ENCODE measurements at places on chromosomes 12 and 14.
A peak's percentile ranks its signal among the peaks of the same experiment; 100 is the strongest.

- DNase-seq = no peak
Observed at GRCh38 chr12:40837891-40838429, 145.7 kb downstream of the CNTN1 start.

DNA sequence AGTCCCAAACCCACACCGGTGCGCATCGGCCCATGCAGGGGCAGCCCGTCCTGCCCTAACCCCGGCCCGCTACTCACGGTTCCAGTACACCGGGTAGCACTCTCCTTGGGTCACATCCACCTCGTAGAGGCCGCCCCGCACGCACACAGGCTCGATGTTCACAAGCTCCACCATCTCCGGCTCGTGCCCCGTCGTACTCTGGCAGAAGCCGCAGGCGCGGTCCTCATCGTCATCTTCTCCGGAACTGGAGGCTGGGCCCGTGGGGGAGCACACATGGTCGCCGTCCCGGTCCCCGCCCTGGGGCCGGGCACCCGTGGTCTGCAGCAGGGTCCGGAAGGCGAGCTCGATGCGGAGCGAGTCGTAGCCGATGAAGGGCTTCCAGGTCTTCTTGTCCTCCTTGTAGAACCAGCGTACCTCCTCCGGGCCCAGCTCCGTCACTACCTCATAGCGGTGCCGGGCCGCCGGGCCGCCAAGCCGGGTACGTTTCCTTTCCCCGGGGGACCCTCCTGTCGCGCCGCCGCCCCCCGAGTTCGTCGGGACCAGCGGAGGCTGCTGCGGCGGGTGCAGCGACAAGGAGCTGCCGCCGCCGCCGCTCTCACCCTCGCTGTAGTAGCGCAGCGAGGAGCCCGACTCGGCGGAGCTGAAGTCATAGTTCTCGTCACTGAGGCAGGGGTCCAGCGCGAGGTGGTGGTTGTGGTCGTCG lies 788 bp downstream of the DDHD1 start:
- DNase-seq = peak; percentile 51

- no peak for DNase-seq
Observed at GRCh38 chr12:63930971-63931370, 86.5 kb downstream of the SRGAP1 start.

GRCh38 chr12:63470161-63470560 lies 198.1 kb downstream of the DPY19L2 start:
- no peak for DNase-seq

DNA sequence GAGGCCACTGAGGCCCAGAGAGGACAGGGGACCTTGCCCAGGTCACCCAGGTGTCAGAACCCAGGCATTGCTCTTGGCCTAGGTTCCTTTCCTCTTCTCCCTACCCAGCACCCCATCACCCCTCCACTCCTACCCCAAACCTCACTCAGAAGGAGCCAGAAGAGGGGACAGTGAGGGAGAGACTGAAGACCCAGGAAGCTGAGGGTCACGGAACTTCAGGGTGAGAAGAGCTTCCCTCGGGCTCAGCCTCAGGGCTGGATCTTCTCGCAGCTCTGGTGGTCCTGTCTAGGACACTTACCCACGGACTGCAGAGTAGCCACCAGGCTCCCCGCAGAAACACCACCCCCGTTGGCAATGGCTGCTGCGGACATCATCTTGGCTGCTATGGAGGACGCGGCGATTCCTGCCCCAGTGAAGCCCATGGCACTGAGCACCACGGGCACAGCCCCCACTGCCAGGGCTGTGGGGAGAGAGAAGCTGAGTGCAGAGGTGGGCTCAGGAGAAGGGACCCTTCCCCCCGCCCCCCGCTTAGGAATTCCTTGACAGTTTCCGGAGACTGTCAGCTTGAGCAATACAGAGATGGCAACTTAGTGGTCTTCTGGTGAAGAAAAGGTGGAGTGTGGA lies 1.1 kb downstream of the IFI27L2 start:
- DNase-seq = no peak

DNA sequence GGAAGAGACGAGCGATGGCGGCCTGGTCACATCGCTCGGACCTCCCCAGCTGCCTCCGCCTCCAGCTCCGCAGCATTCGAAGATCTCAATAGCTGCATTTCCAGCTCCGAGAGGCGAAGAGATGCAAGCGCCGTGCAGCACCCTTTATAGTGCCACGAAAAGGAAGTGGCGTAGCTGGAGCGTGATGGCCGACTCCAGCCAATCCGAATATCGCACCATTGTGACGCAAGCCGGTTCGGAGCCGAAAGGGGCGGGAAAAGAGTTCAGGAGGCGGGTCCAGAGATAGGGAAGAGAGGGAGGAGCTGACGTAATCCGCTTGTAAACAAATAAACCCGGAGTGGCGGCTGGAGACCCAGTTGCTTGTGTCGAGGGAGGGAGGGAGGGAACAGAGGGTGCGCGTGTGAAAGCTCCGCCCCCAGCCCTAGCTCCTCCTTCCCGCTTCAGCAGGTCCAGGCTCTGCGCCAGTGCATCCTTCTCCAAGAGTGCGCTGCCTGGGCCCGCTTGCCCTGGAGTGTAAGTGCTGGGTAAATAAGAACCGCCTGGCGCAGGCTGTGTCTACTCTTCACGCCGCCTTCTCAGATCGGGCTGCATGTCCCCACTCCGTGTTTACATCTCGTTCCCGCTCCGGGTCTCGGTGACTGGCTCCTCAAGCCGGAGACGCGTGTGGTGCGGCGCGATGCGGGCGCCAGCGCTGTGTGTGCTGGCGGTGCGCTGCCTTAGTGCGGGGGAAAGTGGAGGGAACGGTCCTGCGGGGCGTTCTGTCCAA lies at the start of gene BTG1:
TSS of gene BTG1 (minus strand) at position 116 of the 766 bp plus-strand sequence. CDS start 311 bp downstream, outside the sequence.
- DNase-seq = peak; percentile 69

GRCh38 chr12:65835256-65835655 lies 11.0 kb downstream of the HMGA2 start:
- DNase-seq = no peak

DNA sequence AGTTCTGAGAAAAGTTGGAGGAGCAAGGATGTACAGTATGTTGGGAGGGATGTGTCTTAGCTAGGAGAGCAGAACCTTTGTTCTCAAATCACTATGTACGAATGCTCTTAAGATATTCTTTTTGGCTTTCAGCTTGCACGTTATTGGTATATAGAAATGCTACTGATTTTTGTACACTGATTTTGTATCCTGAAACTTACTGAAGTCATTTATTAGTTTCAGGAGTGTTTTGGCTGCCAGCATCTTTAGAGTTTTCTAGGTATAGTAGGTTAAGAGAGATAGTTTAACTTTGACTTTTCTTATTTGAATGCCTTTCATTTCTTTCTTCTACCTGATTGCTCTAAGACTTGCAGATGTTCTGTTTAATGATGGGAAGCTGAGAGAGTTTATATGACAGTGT lies 442.8 kb upstream of the FBXO33 start:
- DNase-seq = no peak

DNA sequence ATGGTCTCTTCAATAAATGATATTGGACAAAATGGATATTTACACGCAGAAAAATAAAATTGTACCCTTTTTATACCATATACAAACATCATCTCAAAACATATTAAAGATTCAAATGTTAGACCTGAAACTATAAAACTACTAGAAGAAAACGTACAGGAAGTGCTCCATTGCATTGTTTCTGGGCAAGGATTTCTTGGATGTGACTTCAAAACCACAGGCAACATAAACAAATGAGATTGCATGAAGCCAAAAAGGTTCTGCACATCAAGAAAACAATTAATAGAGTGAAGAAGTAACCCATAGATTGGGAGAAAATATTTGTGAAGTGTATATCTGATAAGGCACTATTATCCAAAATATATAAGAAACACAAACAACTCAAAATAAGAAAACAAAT lies 812.4 kb downstream of the NRXN3 start:
- DNase-seq = no peak

GRCh38 chr12:52054833-52055730 lies 3.8 kb downstream of the NR4A1 start:
- no peak for DNase-seq

DNA sequence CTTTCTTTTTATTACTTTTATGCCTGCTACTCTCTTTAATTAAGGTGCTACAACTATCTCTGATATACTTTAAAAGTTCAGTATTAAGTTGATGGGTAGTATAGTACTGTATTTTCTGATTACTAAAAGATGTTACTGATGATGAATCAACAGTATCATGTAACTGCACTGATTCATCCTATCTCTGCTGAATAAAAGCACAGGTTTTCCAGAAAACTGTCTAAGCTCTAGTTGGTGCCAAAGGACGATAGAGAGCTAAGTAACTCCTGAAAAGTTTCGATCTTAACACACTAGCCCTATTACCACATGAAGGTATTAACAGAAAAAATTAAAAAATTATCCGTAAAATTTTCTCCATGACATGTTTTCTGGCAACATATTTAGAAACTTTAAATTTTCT lies 2.1 kb downstream of the SCAF11 start:
- DNase-seq = no peak

DNA sequence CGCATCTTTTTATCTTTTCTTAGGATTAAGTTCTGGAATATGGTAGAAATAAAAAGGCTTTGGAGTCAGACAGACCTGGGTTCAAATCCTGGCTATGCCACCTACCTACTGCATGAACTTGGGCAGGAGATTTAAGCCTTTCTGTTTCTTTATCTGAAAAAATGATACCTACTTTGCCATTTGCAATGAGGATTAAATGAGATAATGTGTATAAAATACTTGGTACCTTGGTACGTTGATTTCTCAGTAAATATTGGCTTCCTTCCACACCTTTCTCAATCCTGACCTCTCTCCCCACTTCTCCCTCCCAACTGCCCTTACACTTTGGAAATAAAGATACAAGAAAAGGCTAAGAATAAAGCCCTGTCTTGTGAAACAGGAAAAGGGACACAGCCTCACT lies 172.6 kb downstream of the PAX9 start:
- no peak for DNase-seq

DNA sequence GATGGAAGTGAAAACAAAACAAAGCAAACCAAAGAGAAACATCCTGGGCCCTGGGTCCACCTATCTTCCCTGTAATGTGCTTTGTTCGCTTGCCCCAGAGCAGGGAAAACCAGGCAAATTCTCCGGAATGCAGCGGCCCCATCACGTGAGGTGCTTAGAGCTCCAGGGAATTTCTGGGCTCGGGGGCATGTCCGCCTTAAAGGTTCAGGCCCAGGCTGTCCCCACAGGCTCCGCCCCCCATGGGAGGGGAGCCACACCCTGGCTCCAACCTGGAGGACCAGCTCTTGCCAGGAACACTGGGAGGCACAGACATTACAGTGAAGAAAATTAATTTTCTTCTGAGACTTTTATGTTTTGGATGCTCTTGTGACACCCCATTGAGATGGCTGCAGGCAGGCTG lies 69.9 kb downstream of the RBM19 start:
- DNase-seq = no peak

GRCh38 chr12:62692884-62693283 lies 226.3 kb downstream of the MON2 start:
- no peak for DNase-seq

- DNase-seq = no peak
Observed at GRCh38 chr14:71331403-71331802, 424.1 kb downstream of the PCNX1 start.

GRCh38 chr14:62117751-62118105 lies 355.5 kb downstream of the SNAPC1 start:
- no peak for DNase-seq

GRCh38 chr14:53780051-53780555 lies 176.5 kb downstream of the BMP4 start:
- DNase-seq = no peak

- no peak for DNase-seq
Observed at GRCh38 chr14:69493038-69493437, 8.5 kb downstream of the PLEKHD1 start.

DNA sequence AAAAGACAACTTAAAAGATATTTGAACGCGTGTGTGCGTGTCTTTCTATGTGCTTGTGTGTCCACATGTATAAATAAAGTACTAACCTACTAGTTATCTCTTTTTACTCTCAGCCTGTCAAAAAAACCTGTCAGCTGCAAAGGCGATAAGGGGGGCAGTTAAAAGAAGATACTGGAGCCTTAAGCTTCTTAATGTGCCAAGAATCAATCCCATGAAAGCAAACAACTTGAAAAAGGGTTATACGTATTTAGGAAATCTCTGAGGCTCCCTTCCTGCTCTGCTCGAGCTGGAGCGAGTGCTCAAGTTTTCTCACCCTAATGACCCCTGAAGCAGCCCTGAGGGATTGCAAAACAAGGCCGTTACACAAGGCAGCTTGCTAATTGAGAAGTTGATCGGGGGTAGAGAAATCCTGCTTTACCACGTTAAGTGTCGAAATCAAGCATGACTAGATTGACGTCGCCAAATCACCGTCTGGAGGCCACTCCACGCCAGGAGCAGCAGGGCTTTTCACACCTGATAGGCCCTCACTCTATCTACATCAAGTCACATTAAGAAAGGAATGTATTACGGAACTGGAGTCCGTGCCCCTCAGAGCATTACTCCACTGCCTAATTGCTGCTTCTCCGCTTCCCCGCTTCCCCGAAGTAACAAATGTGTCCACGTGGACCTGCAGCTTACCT lies 32.4 kb downstream of the LMO3 start:
- DNase-seq = no peak

DNA sequence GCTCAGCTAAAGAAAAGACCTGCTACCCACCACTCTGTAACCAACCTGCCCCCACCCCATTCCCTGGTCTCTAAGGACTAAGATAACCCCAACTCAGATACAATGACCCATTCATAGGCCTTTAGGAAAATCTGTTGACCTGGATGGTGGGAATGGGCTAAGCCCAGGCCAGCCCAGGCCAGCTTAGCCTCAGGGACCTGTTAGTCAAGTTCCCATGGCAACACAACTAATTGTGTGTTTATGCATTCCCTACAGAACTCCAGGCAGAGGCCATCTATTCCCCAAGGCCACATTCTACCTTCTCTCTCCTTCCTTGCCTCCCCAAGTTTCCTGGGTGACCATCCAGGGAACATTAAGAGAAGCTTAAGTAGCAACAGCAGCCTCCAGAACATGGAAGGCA lies 16.1 kb upstream of the KRT8 start:
- DNase-seq = no peak

GRCh38 chr12:12441429-12441807 lies 84.5 kb downstream of the BORCS5 start:
- DNase-seq = no peak

DNA sequence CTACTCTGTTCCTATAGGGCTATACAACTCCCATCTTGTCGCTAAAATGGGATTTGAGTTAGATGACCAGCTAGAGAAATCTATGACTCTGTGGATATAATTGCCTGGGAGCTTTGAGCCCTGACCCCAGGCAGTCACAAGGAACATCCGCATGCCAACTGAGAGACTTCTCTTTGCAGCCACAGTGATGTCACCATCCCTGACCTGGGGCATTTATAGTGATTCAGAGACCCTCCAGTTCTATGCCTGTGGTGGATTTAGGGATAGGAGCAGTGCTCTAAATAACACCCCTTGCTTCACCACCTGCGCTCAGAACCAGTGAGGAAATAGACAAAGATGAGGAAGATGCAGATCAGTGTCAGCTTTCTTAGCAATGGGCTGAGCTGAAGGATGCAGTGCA lies 86.2 kb downstream of the RIN3 start:
- no peak for DNase-seq

DNA sequence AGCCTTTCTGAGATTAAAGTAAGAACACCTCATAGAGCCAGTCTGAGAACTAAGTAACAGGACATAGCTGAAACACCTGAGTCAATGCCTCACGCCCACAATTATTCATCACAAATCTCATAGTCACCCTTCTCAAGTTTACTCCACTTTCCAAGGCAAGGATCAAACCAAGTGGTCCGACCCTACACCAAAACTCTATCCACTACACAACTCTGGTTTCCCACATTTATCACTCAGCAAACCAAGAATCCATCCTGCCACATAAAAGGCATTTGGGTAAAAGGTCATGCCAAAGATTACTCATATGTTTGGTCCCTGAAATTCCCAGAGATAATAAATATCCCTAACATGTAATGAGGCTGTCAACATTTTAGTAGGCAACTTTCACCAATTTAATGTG lies 144.1 kb downstream of the RPAP3 start:
- DNase-seq = no peak
